GM10248 (cell line): ENCODE measurements at places on chromosomes 13 and 19.

GRCh38 chr13:75161804-75162203 is 320.2 kb downstream of the TBC1D4 start:
- no peak for DNase-seq

DNA sequence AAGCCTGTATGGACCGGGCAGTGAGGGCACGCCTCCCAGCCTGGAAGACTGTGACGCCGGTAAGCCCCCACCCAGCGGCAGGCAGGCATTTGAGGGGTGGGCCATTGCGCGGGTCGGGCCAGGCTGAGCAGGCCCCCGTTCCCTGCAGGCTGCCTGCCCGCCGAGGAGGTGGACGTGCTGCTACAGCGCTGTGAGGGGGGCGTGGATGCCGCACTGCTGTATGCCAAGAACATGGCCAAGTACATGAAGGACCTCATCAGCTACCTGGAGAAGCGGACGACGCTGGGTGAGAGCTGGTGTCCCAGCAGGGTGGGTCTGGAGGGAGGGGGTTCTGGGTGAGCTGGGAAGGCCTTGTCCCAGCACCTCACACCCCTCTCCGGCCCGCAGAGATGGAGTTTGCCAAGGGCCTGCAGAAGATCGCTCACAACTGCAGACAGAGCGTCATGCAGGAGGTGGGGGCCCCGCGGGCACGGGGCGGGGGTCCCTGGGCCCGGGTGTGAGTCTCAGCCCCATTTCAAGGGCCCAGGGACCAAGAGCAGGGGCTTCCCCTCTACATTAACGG is 7.1 kb downstream of the ARHGAP45 start:
- no peak for DNase-seq

DNA sequence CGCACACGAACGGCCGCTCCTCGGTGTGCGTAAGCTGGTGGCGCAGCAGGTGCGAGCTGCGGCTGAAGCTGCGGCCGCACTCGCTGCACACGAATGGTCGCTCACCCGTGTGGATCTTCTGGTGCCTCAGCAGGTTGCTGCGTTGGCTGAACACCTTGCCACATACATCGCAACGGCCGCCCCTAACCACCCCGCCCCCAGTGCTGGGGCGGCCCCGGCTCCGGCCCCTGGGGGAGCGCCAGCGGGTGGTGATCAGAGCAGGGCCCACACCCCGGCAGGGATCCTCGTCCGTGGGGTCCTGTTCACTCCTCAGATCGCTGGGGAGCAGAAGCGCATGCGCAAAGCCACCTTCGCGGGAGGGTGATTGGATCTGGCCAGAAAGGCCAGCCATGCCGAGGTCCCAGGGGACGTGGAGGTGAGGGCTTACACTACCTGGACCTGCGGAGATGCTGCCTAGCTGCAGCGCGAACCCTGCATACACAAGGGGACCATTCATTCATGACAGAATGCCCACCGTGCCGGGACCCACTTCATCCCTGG is 4.7 kb upstream of the UBE2M start:
- peak; percentile 62 for DNase-seq

- no peak for DNase-seq
These were observed 210.1 kb downstream of the TBC1D4 start for GRCh38 chr13:75271846-75272245.

- no peak for DNase-seq
These were observed 334.8 kb downstream of the SLC7A1 start for GRCh38 chr13:29260684-29261083.

DNA sequence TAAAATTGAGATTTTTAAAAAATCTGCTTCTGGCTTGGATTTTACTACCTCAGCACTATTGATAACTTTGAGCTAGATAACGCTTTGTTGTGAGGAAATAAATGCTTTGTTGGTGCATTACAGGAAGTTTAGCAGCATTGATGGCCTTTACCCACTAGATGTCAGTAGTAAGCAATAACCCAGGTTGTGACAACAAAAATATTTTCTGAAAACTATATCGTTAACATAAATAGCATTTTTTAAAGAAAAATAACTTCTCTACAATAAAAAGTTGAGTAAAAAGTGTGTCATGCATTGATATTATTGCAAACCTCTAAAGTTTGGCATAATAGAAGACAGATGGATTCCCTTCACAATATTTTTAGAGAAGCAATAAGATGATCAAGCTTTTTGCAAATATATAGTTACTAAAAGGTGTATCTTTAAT is 1246.5 kb downstream of the UQCRFS1 start:
- DNase-seq = no peak

DNA sequence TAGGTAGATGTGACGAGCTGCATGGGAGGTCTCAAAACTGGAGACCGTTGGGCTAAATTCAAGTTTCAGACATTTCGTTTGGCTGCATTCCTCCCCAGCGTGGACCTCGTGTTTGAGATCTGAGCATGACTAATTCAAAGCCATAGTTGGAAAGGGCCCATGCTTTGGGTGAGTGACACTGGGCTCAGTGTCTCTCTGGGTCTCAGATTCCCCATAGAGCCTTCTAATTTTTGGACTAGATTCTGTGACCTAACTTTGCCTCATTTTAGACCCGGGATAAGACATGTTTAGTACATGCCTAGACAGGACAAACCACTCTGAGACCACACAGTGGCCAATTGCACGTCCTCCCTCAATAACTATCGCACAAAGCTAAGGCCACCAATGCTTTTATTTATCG is 16.6 kb downstream of the CKM start:
- DNase-seq = no peak

- peak; percentile 71 for DNase-seq
These were observed at the start of gene NFIC for GRCh38 chr19:3365836-3366752. Gene NFIC, plus strand, starts transcription at chr19:3366583. Its CDS starts 54 bp downstream, at chr19:3366637.

DNA sequence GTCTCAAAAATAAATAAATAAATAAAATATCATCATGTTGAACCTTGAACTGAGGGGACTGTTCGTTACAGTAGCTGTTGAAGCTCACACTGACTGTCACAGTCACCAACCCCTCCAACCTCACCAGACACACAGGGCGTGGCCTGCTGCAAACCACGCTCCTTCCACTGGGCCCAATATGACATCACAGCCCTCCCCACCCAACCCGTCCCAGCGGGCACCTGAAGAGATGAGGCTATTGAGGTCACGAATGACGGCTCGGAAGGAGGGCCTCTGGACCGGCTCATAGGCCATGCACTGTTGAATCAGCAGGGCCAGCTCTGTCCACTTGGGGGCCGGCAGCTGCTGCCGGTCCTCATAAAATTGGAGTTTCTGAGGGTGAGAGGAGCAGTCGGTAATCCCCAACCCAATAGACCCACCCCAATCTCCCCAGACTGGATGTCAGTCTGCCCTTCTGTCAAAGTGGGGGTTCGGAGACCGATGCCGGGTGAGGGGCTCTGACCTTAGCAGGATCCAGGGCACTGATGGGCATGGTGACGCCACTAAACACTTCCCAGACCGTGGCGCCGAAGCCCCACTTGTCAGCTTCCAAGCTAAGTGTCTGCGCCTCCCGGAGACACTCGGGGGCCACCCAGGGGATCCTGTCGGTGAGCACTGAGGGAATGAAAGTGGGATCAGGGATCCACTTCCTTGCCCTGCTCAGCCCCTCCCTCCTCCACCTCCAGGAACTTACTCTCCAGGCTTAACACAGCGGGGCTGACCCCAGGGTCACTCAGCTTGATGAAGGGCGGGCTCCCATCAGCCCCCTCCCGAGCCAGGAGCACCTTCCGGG is 13.2 kb downstream of the JAK3 start:
- DNase-seq = no peak

DNA sequence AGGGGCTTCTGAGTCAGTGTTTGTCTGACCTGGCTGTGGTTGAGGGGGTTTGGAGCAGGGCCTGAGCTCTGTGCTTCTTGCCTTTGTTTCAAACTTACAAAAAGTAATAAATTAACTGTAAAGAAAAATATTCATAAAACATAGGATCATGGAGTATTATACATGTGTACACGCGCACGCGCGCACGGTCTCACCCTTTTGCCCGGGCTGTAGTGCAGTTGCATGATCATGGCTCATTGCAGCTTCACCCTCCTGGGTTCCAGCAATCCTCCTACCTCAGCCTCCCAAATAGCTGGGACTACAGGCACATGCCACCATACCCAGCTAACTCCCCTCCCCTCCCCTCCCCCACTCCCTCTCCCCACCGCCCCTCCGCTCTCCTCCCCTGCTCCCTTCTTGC is 23.5 kb downstream of the TDRD12 start:
- DNase-seq = no peak

GRCh38 chr19:49755956-49756355 is 7.2 kb downstream of the TSKS start:
- no peak for DNase-seq

GRCh38 chr19:16185768-16186123 is 536 bp downstream of the FAM32A start:
- DNase-seq = peak; percentile 55

- DNase-seq = peak; percentile 29
These were observed 15.2 kb downstream of the RCBTB1 start for GRCh38 chr13:49569993-49570689.

- DNase-seq = no peak
These were observed 72.1 kb upstream of the SLC15A1 start for GRCh38 chr13:98824376-98825160.

- peak; percentile 8 for DNase-seq
These were observed 893 bp upstream of the PLIN3 start for GRCh38 chr19:4868286-4868834.

- DNase-seq = no peak
These were observed 36.8 kb upstream of the GAS6 start for GRCh38 chr13:113900646-113901045.

DNA sequence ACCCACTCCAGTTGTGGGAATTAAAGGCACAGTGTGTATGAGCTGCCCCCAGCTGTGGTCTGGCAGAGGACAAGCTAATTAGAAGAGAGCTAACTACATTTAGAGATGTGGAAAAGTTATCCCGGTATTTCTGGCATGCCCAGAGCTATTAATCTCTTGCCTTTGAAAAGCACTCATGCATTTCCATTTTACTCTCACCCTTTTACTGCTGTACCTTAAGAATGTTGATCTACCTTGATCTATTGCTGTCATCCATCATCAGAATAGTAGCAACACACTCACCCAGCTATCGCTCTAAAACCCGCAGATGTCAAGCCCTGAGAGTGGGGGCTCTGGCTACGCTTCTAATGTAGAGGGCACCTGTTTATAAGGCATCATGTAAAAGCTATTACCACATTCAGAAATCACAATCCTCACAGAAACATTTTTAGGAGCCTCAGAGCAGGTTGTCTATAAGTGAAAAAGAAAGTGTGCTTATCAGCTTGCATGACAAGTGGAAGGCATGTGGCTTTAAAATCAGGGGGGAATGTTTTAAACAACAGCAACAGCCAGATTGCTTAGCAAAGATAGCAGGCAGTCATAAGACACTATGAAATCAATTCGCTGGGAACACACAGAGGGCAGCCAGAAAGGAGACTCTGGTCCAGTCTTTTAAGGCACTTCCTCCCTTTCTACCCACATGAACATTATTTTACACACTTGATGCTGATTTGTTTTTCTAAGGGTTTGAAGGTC is 224.2 kb upstream of the IRS2 start:
- DNase-seq = no peak

DNA sequence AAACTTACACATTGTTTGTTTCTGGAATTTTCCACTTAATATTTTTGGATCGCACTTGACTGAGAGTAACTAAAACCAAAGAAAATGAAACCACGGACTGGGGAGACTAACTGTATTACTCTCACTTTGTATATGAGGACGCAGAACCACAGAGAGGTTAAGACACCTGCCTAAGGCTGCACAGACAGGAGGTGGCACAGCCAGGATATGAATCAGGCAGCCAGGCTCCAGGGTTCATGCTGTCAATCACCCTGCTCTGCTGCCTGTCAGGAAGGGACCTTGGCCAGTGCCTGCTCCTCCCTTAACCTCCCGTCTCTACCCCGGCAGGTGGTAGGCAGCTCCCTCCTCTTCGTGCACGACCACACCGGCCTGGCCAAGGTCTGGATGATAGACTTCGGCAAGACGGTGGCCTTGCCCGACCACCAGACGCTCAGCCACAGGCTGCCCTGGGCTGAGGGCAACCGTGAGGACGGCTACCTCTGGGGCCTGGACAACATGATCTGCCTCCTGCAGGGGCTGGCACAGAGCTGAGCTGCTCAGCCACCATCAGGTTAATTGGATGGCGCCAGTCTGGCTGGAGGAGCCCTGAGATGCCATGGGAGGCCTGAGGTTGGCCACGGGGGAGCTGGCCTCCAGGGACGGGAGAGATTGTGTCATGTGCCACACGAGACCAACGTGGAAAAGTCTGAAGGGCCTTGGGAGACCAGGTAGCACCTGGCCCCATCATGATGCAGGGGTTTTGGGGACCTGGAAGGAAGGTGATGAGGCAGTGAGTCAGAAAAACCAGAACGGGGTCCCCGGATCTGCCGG is 11.0 kb downstream of the ACTMAP start:
- no peak for DNase-seq

- no peak for DNase-seq
These were observed 114.2 kb upstream of the CLDN10 start for GRCh38 chr13:95438297-95438696.

DNA sequence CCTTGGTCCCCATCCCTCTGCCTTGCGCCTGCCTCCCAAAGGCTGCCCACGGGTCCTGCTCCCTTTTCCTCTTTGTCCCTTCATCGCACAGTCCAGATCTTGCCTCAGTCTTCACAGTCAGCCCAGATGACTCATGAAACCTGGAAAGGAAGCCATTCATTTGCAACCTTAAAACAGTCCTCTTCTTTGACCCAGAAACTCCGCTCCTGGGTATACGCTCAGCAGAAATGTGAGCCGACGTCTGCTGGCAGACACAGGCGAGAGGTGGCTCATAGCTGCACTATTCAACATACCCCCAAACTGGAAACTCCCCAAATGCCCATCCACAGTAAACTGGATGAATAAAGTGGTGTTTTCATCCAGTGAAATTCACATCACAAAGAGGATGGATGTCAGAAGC is 13.6 kb upstream of the PEPD start:
- no peak for DNase-seq

DNA sequence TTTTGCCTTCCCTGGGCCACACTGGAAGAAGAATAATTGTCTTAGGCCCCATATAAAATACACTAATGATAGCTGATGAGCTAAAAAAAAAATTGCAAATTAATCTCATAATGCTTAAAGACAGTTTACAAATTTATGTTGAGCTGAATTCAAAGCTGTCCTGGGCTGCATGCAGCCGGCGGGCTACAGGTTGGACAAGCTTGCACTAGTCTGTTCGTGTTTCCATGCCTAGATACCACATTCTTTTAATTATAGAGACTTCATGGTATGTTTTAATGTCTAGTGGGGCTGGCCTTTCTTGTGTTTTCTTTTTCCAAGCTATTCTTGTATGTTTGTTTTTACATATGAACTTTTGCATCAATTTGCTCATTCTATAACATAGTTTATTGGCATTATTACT is 90.6 kb downstream of the SGCG start:
- no peak for DNase-seq

GRCh38 chr13:35936246-35936978 is 194.8 kb downstream of the DCLK1 start:
- no peak for DNase-seq

GRCh38 chr13:100273552-100273951 is 184.7 kb downstream of the PCCA start:
- no peak for DNase-seq
